Stimulated activated CD8-positive, alpha-beta memory T cell treated with anti-CD3 and anti-CD28 coated beads, Interleukin-7, amount 100 ng/mL, for 1 hour (primary cell): ENCODE measurements at places on chromosomes 7 and 10.

DNA sequence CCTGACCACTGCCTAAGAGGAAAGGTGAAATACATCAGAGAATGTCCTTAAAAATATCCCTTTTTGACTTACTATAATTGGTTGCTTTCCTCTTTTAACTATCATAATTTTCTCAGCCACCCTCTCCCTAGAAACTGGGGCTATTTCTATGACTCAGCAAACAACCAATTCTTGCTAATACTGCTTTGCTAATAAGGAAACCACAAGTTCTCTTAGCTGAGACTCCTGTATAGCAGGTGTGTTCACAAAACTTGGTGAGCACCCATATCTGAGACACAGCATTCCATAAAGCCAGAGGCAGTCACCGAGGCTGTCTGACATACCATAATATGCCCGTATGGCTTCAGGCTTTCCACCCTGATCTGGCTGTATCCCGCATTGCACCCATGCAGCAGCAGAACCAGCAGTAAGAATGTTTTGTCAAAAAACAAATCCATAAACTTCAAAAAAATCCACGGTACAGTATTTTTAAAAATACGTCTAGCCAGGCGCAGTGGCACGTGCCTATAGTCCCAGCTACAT is 191.7 kb upstream of the C7orf33 start:
- no peak for DNase-seq

- no peak for DNase-seq
Measured at GRCh38 chr7:7614018-7614741, 26.4 kb upstream of the UMAD1 start.

GRCh38 chr10:72175149-72175548 is 40.7 kb upstream of the ANAPC16 start:
- DNase-seq: no peak

DNA sequence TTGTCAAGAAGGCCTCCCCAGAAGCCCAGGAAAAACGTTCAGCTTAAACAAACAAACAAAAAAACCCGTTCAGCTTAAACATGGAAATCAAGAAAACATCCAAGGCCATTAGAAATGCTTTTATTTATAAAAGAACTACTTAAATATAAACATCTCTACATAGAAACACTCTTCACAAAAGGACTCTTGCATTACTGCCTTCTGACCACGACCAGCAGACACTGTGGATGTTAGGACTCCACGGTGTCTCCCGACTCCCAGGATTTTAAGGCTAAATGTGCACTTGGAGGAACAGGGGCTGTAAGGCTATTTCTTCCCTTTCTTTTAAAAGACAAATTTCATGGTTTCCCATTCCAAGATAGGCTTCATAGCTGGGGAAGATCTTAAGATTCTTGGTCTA is 93.0 kb downstream of the ABCC2 start:
- no peak for DNase-seq

DNA sequence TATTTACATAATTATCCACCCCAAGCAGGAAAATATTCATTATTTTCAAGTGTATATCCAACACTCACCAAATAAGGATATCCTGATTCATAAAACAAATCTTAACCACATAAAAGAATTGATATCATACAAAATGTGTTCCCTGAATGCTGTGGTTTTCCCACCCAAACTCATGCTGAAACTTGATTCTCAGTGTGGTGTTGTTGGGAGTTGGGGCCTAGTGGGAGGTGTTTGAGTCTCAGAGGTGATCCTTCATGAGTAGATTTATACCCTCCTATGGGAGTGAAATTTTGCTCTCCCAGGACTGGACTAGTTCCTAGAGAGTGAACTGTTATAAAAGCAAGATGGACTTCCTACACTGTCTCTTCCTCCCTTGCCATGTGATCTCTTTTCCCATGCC is 1028.3 kb downstream of the SORCS1 start:
- no peak for DNase-seq

GRCh38 chr10:121627876-121628581 is 29.8 kb upstream of the FGFR2 start:
- DNase-seq: no peak

- no peak for DNase-seq
Measured at GRCh38 chr7:31116615-31117014, 64.5 kb downstream of the ADCYAP1R1 start.

- no peak for DNase-seq
Measured at GRCh38 chr10:110918643-110919348, at the start of gene BBIP1. Gene BBIP1 (minus strand): TSS chr10:110919180. CDS start chr10:110918157, 1,023 bp downstream.

GRCh38 chr7:132102391-132102790 is 473.9 kb downstream of the PLXNA4 start:
- no peak for DNase-seq

DNA sequence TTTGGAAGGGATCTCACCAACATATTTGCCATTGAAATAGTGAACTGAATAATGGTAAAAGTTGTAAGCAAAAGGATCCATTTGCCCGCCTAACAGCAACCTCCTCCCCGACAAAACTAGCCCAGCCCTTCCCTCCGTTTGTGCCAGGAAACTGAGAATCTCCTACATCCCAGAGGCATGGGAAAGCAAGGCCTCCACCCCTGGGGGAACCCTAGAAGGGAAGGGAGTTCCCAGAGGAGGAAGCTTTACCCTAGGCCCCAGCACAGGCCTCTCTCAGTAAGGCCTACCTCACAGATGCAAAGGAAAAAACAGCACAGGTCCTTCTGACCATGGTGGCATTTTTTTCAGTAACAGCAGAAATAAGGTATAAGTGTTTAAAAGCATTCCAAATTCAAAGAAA is 229.7 kb downstream of the ELMO1 start:
- no peak for DNase-seq

- no peak for DNase-seq
Measured at GRCh38 chr10:71272056-71272771, 46.8 kb upstream of the SLC29A3 start.

DNA sequence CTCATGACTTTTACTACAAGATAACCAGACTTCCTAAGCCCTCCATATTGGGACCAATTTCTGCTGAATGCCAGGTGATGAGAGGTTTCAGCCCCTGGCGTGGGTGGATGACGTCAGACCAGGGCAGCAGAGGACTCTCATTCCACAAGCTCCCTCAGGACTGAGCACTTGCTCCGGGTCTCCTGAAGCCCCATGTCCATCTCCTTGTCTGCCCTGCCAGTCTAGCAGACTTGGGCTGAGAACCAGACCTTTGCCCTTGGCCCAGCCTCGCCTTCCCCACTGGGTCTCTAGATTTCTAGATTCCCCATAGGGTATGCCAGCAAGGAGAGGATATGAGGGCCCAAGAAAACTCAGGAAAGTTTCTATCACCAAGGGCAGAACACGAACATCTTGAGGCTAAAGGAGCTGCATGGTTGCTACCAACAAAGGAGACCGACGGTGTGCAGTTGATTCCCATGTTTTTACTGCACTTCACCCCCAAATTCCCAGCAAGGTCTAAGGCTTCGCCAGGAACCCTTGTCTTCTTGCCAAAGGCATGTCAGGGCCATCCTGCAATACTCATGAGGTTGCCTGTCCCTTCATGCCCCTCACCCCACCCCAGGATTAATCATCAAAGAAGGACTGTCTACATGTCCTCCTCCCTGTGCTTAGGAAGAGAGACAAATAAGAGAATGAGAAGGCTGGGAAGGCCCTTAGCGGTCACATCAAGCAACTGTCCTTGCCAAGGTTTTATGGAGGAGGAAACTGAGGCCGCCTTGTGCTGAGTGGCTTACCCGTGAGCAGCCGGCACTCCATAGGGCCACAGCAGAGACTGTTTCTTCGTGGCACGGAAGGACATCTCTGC is 96.5 kb upstream of the MACROH2A2 start:
- no peak for DNase-seq

DNA sequence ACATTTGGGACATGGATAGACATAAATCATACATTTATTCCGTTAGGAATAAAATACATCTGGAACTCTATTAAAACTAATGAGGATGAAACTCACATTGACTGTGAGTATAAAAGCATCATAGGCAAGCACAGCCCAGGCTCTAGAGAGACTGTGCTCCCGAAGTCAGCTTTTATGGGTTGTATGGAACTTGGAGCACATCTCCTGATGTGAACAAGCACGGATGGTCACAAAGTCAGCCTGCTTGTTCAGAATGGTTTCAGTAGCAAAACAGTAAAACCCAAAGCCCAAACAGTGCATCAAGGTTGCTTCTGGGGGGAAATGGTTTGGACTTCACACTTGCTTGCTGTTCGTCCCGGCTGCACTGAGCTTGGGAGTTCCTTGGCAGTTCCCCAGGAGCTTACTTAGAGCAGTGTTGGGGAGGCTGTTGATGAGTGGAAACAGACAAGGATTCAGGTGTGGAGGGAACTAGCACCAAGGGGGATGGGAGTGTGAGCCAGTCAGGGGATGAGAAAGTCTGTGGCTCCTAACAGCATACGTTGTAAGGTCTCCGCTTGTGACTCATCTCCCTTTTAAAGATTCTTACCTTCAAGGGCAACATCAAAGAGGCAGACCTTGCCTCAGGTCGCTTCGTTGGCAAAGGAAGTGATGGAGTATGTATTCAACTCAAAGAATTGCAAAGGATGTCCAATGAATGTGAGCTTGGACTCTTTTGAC is 19.7 kb upstream of the ITGA8 start:
- no peak for DNase-seq

DNA sequence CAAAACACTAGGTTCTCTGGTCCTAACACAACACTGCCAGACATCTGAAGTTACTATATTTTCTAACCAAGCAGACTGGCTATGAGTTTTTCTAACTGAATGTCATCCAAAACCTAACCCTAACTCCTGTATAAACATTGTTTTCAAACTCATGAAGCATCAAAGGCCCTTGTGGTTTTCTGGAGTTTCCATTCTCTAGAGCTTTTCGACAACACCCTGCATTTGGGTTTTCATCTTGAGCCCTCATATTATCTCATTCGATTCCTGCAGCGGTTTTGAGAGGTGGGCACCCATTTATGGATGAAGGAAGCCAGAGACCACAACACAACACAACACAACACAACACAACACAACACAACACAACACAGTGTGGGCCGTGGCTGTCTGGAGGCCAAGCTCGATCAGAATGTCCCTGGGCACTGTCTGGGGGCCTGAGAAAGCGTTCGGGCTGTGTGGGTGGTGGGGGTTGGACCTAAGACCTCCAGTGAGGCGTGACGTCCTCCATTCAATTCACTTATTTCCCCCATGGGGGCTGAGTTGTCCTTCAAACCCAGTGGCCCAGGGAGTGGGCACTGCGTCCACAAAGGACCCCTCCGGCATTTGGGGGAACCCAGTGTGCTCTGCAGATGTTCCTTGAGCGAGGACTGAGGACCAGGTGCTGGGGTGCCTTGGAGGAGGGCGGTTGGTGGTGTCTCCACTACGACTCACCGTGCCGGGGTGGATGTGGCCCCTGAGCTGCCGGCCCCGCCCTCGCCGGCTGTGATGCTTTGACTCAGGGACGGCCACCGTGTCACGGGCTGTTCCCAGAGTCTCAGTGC is 490.4 kb downstream of the DNAJB6 start:
- DNase-seq: no peak

GRCh38 chr7:83494683-83495082 is 154.3 kb downstream of the SEMA3E start:
- no peak for DNase-seq

DNA sequence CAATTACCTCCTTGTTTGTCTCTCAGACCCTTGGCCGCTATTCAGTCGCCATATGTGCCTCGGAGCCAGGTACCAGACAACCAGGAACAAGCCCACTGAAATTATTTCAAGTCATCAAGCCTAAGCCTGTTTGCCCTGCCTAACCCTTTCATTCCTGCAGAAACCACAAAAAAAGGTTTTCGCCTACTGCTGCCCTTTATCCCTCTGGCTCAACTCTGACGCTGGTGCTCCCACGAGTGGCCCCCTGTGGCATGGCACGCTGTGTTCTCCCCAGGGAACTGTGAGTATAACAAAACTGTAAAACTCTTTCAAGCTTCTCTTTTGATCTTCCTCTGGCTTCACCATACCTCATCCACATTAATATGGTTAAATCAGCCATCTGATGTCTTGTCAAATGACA is 215.7 kb upstream of the CDC14C start:
- no peak for DNase-seq

GRCh38 chr10:46328853-46329689 is 42.3 kb downstream of the ANTXRL start:
- DNase-seq: no peak

DNA sequence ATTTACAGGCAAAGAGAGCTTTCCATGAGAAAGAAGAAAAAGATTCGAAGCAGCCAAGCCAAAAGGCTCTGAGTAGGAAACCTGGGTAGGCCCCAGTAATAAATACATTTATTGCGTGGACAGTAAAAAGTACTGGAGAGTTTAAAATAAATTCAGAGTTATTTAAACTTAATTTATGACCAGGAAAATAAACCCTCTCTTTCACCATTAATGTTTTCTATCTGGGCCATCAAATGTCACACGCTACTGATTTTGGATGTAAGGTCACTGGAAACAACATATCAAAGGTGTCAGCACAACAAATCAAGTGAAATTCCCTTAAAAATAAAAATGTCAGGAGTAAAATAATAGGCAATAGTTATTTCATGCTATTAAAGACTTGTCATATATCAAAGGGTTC is 264.0 kb downstream of the SKAP2 start:
- no peak for DNase-seq

- DNase-seq: no peak
Measured at GRCh38 chr10:70565556-70566514, 36.7 kb downstream of the PRF1 start.

DNA sequence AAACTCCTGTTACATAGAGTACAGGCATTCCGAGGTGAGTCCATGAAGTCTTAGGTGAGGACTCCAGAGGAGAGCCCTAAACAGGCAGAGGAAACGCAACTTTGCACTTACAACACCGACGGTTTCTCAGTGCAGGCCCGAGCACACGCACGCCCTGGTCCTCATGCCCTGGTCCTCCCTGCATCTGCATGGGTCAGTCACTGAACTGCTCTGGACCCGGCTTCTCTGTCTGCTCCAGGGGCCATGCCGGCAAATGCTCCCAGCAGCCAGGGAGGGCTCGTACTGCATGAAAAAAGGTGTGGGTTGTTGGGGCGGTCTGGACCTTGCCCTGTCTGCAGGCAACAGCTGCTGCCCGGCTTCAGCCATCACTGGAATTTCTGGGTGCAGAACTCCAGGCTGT is 317.3 kb upstream of the SHH start:
- no peak for DNase-seq

GRCh38 chr10:13946209-13946460 is 359.4 kb downstream of the PRPF18 start:
- no peak for DNase-seq

GRCh38 chr10:71302874-71303568 is 16.0 kb upstream of the SLC29A3 start:
- no peak for DNase-seq

GRCh38 chr10:21402606-21403083 is 122.8 kb downstream of the SKIDA1 start:
- DNase-seq: no peak

- no peak for DNase-seq
Measured at GRCh38 chr10:24382979-24383663, 174.2 kb downstream of the KIAA1217 start.

- no peak for DNase-seq
Measured at GRCh38 chr7:106419455-106420182, 134.8 kb upstream of the NAMPT start.

DNA sequence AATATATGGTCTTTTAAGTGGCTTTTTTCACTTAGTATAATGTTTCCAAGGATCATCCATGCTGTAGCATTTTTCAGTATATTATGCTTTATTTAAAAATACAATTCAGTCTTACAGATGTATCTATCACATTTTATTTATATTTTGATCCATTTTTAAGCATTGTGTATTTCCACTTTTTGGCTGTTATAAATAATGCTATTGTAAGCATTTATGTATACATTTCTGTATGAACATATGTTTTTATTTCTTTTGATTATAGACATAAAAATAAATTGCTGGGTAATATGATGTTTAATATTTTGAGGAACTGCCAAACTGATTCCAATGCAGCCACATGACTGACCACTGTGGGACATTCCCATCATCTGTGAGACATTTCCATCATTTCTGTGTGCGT is 1662.0 kb downstream of the REEP3 start:
- DNase-seq: no peak
